Kidney epithelial cell (primary cell): ENCODE measurements at places on chromosomes 5 and 9. TPM values are rescaled to one million over a fixed set of nuclear protein-coding genes. Genes with fewer than 3 reads are reported as not detected.

Gene TPPP
- total RNA-seq = 1.9 and 2.5 TPM in 2 replicates

Gene CACNA1B
- 0.75 and 0.84 TPM in 2 replicates for total RNA-seq

Gene SHISAL2B
- not detected in 2 replicates for total RNA-seq

Gene ANKRD31
- total RNA-seq = 0.07 and 0.21 TPM in 2 replicates

Gene ELOVL7
- 31.6 and 35.3 TPM in 2 replicates for total RNA-seq

Gene ZBED3
- total RNA-seq = 6.0 and 9.8 TPM in 2 replicates

Gene FBP2
- not detected in 2 replicates for total RNA-seq

Gene ADAMTSL2
- total RNA-seq = 0.54 and 1.2 TPM in 2 replicates

Gene NTRK2
- 0.96 and 1.5 TPM in 2 replicates for total RNA-seq

Gene TUBB4B
- total RNA-seq = 262 and 275 TPM in 2 replicates

Gene TBC1D13
- total RNA-seq = 17.7 and 19.0 TPM in 2 replicates

Gene VCAN
- 175 and 178 TPM in 2 replicates for total RNA-seq

Gene PCDHGB1
- total RNA-seq = 1.6 and 1.7 TPM in 2 replicates

Gene ELP1
- total RNA-seq = 24.7 and 28.1 TPM in 2 replicates

Gene EIF4E1B
- not detected in 2 replicates for total RNA-seq

Gene PCDHGB5
- 18.6 and 19.3 TPM in 2 replicates for total RNA-seq

Gene SPAG8
- not detected in 2 replicates for total RNA-seq

Gene SPACA9
- 4.0 and 6.9 TPM in 2 replicates for total RNA-seq

Gene COL23A1
- total RNA-seq = 0.17 and 0.21 TPM in 2 replicates

Gene GFM2
- total RNA-seq = 33.1 and 35.7 TPM in 2 replicates

Gene PFN3
- not detected in 2 replicates for total RNA-seq

Gene PCDHGC3
- 41.9 and 47.3 TPM in 2 replicates for total RNA-seq

Gene DDX4
- total RNA-seq = not detected in 2 replicates

Gene FABP6
- total RNA-seq = not detected in 2 replicates

Gene AGXT2
- total RNA-seq = not detected in 2 replicates
